ENCODE measurements at places on chromosomes 1 and 21. TPM values are rescaled to one million over a fixed set of nuclear protein-coding genes. Genes with fewer than 3 reads are reported as not detected.
A peak's percentile ranks its signal among the peaks of the same experiment; 100 is the strongest.

Gene KLF17
- not detected for total RNA-seq

Gene DIPK1A
- total RNA-seq: 8.1 TPM

Gene CPT2
- 26.9 TPM for total RNA-seq

Gene C1QA
- total RNA-seq: 0.59 TPM

Gene CHIA
- not detected for total RNA-seq

Gene PLA2G5
- total RNA-seq: not detected

Gene AIRE
- 0.10 TPM for total RNA-seq

Gene OR2M3
- not detected for total RNA-seq

Gene ETNK2
- total RNA-seq: not detected

DNA sequence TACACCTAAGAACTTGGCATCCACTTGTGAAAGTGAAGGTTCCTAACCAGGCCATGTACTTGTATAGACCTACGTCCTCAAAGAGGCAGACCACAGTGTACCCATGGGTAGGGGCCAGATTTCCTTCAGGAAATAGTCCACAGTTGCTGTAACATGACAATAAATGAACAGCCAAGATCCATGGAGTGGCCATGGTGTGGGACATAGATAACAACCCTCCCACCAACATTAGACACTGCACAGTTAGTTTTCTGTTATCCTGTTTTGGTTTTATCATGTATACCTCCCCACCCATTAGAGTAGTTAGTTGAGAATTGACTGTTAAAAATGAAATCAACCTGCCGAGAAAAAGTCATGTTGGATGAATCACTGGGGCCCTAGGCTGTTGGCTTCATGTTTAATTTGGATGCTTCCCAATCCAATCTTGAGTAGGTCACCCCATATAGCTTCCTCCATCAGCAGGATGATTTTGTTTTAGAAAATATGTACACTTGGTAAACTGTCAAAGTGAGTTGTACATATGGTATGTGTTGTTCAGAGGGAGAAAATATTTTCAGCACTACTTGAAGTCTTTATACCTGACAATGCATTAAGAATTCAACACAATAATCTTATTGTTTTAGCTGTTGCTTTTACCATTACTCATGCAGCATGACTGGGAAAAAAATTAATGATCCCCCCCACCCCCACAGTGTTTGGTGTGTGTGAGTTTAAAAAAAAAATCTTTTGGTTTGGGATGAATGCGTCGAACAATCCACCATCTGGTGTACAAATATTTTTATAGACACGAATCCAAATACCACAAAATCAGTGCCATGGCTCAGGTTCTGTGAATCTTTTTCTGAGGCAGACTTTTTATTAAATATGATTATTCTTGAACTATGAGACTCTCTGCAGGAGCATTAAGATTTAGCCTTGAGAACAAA lies 88.3 kb upstream of the ARHGAP29 start:
- DNase-seq: no peak

DNA sequence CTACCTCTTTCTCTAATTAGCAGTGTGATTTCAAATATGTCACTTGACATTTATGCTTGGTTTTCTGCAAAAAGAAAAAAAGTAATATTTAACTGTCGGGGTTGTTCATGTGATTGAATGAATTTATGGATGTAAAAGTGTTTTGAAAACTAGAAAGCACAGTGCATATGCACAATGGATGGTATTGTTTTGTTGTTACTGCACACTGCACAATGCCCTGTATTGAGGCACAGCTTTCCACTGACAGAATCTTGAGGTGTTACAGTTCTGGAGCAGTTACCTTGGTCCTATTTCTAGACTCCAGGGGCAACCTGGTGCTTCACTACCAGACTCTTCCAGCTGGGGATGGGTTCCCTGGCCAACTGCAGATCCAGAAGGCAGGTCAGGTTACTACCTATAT lies 116.8 kb upstream of the L1TD1 start:
- DNase-seq: no peak

DNA sequence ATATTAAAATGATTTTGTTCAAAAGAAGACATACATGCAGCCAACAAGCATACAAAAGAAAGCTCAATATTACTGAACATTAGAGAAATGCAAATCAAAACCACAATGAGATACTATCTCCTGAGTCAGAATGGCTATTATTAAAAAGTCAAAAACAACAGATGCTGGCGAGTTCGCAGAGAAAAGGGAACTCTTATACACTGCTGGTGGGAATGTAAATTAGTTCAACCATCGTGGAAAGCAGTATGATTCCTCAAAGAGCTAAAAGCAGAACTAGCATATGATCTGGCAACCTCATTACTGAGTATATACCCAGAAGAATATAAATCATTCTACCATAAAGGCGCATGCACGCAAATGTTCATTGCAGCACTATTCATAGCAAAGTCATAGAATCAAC lies 126.0 kb upstream of the HMCN1 start:
- peak; percentile 19 for DNase-seq

GRCh38 chr1:19433719-19433998 lies 51.7 kb downstream of the CAPZB start:
- DNase-seq: no peak

DNA sequence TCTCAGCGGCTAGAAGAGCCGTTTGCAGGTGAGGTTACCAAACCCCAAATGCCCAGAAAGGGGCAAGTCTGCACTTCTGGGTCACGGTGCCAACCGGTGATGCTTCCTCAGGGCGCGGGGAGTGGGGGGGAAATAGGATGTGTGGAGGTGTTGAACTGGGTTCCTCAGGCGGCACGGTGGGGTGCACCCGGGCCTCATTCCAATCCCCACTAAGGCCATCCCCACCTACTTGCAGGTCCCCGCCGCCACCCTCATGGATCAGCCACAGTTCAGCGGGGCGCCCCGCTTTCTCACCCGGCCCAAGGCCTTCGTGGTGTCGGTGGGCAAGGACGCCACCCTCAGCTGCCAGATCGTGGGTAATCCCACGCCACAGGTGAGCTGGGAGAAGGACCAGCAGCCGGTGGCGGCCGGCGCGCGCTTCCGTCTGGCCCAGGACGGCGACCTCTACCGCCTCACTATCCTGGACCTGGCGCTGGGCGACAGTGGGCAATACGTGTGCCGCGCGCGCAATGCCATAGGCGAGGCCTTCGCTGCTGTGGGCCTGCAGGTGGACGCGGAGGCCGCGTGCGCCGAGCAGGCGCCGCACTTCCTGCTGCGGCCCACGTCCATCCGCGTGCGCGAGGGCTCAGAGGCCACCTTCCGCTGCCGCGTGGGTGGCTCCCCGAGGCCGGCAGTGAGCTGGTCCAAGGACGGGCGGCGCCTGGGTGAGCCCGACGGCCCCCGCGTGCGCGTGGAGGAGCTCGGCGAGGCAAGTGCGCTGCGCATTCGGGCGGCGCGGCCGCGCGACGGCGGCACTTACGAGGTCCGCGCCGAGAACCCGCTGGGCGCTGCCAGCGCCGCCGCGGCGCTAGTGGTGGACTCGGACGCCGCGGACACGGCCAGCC lies 3.9 kb downstream of the OBSCN start:
- DNase-seq: no peak

- no peak for DNase-seq
Observed at GRCh38 chr1:3657578-3658230, 5.4 kb downstream of the TP73 start.

GRCh38 chr1:56816264-56816663 lies 2.9 kb downstream of the FYB2 start:
- no peak for DNase-seq

GRCh38 chr1:26417111-26417759 lies 6.6 kb downstream of the LIN28A start:
- no peak for DNase-seq

- no peak for DNase-seq
Observed at GRCh38 chr1:228101994-228102790, 933 bp downstream of the C1orf35 start.

GRCh38 chr1:240683576-240683975 lies 71.6 kb upstream of the GREM2 start:
- no peak for DNase-seq

- no peak for DNase-seq
Observed at GRCh38 chr21:45033791-45034555, 40.4 kb upstream of the ADARB1 start.

DNA sequence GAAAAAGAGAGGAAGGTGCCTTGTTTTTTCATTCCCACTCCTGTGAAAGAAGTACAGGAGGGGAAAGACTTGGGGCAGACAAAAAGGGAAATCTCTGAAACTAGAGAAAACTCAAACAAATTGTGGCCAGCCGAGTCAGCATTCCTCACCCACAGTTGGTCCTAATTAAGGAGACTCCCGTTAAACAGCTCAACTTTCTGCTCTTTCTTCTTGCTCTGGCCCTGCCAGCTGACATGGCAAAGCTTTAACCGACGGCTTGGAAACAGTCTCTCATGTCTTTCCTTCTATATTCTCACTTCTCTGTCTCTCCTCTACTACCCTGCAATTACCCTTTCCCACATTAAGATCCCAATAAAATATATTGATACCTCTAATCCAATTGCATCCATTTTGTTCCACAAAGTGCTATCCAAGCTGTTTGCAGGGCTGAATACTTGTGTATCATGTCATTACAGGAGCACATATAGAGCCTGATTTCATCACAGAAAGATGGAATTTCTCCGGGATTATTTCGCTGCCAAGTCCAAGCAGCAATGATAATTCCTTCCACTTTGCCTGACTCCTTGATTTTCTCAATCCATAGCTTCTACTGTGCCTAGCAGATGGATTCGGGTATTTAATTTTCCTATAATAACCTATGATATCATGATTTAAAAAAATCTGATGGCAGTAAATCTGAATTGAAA lies 65.4 kb upstream of the IPO9 start:
- DNase-seq: no peak

GRCh38 chr21:15255763-15256162 lies 191.0 kb upstream of the NRIP1 start:
- DNase-seq: no peak

GRCh38 chr1:43024905-43025304 lies 66.2 kb upstream of the SLC2A1 start:
- DNase-seq: no peak

DNA sequence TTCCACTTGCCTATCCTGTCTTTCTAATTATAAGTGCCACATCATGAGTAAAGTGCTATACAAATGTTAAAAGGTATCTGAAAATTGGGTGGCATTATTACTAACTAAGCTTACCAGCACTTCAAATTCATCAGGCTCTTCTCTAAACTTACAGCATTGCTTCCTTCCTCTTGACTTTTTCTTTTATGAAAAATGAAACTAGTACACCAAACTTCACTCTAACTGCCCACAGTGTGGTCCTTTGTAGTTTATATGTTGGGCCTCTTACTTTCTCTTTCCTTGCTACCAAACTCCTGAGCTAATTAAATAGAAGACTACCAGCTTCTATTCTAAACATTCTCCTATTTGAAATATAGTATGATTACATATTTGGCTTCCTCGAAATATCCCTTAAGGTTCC lies 81.8 kb downstream of the NOTCH2 start:
- no peak for DNase-seq

- peak; percentile 23 for DNase-seq
Observed at GRCh38 chr1:115062542-115063004, 26.7 kb downstream of the TSPAN2 start.

- no peak for DNase-seq
Observed at GRCh38 chr1:162471290-162471853, 26.2 kb upstream of the UHMK1 start.

DNA sequence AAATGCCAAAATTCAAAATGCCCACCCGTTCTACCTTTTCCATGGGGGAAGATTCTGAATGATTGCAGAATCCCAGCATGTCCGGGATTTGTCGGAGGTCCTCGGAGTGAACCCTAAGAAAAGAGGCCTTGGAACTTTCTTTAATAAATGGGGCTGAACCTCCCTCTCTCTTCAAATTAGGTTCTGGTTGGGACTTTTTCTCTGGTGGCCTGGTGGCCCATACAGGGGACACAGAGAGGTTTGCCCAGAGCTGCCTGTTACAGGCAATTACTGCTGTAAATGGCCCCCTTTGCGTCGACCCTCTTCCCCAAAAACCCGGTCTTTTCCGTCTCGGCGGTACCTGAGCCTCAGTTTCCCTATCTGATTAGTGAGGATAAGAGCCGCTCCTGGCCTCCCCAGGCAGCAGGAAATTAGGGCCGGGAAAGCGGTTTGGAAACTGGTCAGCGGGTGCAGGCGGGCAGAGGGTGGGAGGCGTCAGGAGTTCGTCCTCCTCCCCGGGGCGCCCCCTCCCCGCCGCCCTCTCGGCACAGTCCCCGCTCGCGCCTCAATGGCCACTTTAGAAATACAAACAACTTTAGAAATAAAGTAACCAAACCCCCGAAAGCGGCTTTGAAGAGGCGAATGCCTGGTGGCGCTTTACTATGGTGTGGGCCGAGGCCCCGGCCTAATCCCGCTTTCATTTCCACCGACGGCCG lies 15.6 kb downstream of the PAX7 start:
- no peak for DNase-seq

DNA sequence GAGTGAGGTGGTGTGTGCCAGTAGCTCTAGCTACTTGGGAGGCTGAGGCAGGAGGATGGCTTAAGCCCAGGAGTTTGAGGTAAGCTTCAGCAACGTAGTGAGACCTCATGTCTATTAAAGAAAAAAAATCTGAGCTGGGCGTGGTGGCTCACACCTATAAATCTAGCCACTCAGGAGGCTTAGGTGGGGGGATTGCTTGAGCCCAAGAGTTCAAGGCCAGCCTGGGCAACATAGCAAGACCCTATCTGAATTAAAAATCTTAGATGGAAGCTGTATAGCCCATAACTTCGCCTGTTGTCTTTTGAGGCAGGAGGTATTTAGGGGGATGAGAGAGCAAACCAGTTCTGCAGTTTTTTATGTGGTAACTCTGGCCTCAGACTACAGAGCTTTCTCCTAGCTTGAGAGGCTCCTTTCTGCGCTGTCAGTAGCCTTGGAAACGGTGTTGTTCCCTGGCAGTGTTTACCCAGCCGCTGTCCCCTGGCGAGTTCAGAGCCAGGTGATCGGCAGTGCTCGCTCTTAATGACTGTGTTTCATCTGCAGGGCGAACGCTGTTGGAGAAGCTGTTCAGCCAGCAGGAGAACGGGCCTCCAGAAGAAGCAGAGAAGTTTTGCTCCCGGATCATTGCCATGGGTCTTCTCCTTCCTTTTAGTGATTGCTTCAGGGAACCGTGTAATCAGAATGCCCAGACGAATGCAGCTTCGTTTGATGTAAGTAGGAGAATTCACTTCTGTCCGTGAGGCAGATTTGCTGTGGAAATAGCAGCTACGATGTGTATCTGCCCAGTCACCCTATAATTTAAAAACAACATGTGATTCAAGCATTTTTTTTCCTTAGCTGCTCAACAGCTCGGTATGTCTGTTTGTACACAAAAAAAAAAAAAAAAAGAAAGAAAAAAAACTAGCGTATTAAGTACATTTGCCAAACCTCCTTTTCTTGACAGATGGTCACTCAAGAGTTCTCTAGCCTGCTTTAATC lies 31.2 kb downstream of the FMN2 start:
- no peak for DNase-seq

- no peak for DNase-seq
Observed at GRCh38 chr1:197314682-197315081, 46.6 kb downstream of the CRB1 start.

GRCh38 chr1:226898246-226898645 lies 27.8 kb downstream of the PSEN2 start:
- no peak for DNase-seq

- no peak for DNase-seq
Observed at GRCh38 chr1:204157962-204158361, 6.1 kb upstream of the ETNK2 start.

- DNase-seq: no peak
Observed at GRCh38 chr1:59013276-59013927, 229.6 kb upstream of the JUN start.

Measured in GM12878 (cell line).